ENCODE measurements at places on chromosomes 5 and 9. TPM values are rescaled to one million over a fixed set of nuclear protein-coding genes. Genes with fewer than 3 reads are reported as not detected.

GRCh38 chr9:34377404-34377746 is 677 bp upstream of the MYORG start:
- DNase-seq, result peak; percentile 37

The LAMC3 gene
- 2.9 TPM for polyA plus RNA-seq

The NXNL2 gene
- polyA plus RNA-seq, result 0.41 TPM

- DNase-seq, result no peak
Observed at GRCh38 chr9:124869466-124869985, 7.6 kb downstream of the ARPC5L start.

DNA sequence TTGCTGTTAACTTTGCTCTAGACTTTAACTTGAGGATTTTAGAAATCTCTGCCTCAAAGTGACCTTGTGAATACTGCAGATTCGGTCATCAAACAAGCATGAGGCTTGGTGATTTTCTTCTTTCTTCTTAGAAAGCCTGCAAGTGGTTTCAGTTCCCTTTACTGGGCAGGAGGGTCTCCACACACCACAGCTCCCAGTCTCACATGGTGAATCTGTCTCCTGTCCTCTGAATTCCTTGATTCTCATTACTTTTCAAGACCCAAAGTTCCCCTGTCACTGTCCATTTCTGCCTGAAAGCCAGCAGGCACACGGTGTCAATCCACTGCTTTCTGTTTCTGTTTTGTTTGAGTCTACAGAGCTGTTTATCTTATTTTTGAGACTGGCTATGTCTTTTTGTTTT is 14.1 kb downstream of the HSPB3 start:
- DNase-seq, result peak; percentile 58

The ZNF366 gene
- 3.1 TPM for polyA plus RNA-seq

The EQTN gene
- 0.30 TPM for polyA plus RNA-seq

- no peak for DNase-seq
Observed at GRCh38 chr5:120430572-120430971, 33.5 kb upstream of the PRR16 start.

The RGS3 gene
- polyA plus RNA-seq, result 63.3 TPM

DNA sequence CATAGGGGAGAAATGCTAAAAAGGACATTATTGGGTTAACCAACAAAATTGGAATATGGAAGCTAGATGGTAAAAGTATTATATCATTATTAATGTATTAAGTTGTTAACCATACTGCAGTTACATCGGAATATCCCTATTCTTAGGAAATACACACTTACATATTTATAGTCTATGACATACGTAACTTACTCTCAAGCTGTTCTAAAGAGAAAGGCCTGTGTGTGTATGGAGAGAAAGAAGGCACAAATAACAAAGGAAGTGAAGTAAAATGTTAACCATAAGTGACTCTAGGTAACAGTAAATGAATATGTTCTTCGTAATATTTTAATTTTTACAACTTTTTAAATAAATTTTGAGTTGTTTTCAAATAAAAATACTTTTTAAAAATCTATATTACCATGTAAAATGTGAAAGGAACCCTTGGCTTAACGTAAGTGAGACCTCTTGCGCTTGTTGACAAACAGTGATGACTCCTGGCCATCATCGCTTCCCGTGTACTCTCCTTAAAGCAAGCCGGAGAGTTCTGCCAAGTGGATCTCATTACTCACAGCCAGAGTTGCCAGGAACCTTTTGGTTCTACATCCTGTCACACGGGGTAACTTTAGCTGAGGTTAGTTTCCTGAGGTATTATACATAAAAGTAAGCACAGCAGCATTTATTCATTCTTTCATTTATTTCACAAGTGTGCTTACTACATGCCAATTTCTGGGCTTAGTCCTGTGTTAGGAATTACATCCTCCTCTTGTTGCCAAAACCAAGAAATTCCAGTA is 165.4 kb downstream of the EPB41L4A start:
- DNase-seq, result peak; percentile 84
